ENCODE measurements at places on chromosomes 2 and 18.

DNA sequence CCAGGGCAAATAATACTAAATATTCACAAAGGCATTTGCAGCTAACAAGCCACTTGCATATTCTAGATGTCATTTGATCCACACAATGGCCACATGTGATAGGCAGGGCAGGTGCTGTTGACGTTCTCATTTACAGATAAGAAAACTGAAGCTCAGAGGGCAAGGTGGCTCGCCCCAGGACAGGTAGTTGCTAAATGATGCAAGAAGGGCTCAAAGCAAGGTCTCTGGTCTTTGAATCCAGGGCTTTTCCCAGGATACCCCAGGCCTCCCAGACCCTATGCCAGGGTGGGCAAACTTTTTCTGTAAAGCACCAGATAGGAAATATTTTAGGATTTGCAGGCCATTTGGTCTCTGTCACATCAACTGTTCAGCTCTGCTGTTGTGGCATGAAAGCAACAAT lies 35.1 kb downstream of the LOXHD1 start:
- DNase-seq = no peak

DNA sequence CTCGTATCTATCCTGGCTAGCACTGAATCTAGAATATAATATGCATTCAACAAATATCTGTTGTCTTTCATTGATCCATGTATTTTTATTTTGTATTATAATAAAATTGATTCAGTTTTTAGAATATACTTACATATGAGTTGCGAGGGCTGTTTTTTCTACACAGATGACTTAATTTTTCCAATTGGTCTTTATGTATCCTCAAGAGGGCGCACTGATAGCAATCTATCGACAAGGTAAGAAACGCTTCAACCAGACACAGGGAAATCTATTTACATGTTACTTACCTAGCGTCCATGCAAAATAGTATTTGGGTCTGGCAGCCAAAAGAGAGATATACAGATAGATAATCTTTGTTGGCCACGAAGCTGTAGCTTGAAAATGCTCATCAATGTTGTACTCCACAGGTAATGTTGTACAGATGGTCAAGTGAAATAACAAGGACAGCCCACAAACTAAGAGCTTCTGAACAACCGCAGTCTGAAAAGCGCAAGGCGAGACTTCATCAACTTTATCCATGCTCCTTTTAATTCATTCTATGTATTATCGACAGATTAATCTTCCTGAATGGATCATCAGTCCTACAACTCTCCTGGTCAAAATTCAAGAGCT lies 35.5 kb upstream of the KIDINS220 start:
- no peak for DNase-seq

- no peak for DNase-seq
Observed at GRCh38 chr2:107466984-107467773, 359.5 kb upstream of the RGPD4 start.

- DNase-seq = no peak
Observed at GRCh38 chr2:210167227-210167626, 4.0 kb downstream of the KANSL1L start.
